Keratinocyte (primary cell): ENCODE measurements at places on chromosomes 2 and 18. TPM values are rescaled to one million over a fixed set of nuclear protein-coding genes. Genes with fewer than 3 reads are reported as not detected.
A peak's percentile ranks its signal among the peaks of the same experiment; 100 is the strongest.

SPEG gene
- 18.8 to 36.1 TPM (median 19.0 TPM) in 3 replicates for polyA plus RNA-seq

DNA sequence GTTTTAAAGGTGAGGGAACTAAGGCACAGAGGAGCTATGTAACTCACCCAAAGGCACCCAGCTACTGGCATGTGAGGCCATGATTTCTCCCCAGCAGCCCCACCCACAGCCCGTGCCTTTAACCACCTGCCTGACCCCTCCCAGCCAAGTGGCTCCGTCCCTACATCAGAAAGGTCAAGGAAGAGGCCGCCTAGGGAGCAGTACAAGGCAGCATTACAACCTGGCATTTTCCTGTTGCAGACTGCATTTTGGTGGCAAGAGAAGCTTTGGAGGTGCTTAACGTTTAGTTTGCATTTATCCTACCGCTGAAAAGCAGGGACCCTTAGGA, 17.5 kb downstream of the STEAP3 start:
- DNase-seq, result no peak

GRCh38 chr2:83640506-83640905, 818.6 kb downstream of the SUCLG1 start:
- DNase-seq, result no peak

- DNase-seq, result no peak
Observed at GRCh38 chr2:236857246-236857645, 228.4 kb upstream of the COPS8 start.

- no peak for DNase-seq
Observed at GRCh38 chr18:42958353-42958752, 157.1 kb downstream of the RIT2 start.

PROKR1 gene
- polyA plus RNA-seq, result 0.01 TPM in 1 of 3 replicates, not detected in the others

DNA sequence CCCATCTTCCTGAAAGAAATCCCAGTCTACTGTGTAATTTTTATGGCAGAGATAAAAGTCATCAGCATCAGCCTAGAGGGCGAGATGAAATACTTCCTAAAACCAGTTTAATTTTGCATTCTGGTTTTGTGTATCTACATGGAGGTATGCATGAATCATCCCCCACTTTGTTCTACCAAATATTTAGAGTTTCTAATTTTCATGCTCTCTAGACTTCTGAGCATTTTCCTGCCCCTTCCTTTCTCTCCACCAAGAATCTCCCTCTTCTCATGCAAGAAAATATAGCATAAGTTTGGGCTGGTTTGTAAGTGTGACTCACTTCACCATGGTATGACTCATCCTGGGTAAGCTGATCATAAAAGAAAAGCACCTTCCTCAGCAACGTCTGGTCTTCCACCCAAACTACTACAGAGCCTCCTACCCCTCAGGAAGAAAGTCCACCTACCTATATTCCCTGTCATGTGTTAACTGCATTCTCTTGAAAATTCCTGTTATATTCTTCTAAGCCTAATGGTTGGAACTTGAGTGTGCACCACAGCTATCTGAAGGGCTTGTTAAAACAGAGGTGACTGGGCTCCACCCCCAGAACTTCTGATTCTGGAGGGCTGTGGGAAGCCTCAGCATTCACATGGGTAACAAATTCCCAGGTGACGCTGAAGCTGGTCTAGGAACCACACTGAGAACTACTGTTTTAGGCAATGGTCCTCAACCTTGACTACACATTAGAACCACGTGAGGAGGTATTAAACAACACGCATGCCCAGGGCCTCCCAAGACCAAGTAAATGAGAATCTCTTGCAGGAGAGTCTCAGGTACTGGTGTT, 37.4 kb upstream of the RAPGEF4 start:
- DNase-seq, result peak; percentile 81

- no peak for DNase-seq
Observed at GRCh38 chr2:157336137-157337010, 10.8 kb upstream of the ERMN start.

GRCh38 chr2:200614249-200614648, 28.4 kb downstream of the AOX1 start:
- no peak for DNase-seq

KCNG2 gene
- polyA plus RNA-seq, result not detected in 3 replicates

ZAP70 gene
- polyA plus RNA-seq, result 0.95 to 7.3 TPM (median 1.6 TPM) in 3 replicates

DNA sequence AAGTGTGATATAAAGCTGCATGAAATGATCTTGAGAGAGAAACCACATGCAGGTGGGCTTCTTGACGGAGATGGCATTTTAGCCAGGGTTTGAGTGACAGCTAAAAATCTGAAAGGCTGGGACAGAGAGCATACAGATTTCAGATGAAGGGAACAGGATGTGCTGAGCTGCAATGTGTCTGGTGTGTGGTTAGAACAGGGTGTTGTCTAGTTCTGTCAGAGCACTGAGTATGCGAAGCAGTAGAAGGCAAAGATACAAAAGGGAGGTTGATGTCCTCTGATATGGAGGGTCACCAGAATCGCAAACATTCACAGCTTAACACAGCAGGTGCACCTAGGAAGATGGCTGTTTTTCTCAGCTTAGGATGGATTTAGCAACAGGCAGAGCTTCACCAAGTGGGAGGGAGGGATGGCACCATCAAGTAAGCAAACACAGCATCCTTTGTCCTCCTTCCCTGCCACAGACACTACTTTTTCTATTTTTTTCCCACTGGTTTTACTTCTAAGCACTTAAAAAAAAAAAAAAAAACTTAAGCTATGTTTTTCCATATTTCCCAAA, 182.5 kb downstream of the TMX3 start:
- DNase-seq, result no peak

DNA sequence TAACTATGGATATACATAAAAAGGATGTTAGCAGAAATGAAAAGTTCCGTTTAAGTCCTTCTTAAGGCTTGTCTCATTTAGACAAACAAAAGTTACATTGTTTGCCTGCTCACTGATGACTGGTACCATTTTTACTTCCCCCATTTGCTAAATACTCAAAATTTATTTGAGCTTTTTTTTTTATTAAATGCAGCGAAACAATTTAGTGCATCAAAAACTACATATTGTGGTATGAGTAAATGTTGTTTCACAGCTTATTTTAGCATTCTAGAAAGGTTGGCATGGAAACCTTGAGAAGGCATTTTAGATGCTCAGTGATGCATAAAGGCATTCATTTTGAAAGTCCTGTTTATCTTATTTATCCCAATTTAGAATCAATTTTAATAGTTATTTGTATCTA, 100.0 kb downstream of the MAP2 start:
- no peak for DNase-seq

DNA sequence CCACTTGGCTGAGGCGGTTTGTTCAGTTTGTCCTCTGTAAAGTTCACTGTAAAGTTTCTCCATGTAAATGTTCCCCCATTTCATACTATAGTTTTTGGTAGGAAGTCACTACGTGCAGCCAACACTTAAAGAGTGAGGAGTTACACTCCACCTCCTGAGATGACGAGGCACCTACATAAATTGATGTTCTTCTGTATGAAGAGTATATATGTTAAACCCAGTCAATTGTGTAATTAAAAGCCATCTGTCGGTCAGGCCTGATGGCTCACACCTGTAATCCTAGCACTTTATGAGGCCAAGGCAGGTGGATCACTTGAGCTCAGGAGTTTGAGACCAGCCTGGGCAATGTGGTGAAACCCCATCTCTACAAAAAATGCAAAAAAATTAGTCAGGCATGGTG, 7.6 kb downstream of the PIGN start:
- DNase-seq, result no peak

GRCh38 chr2:99711144-99711543, 221.3 kb upstream of the REV1 start:
- DNase-seq, result no peak

GRCh38 chr2:75564026-75564688, 3.4 kb upstream of the EVA1A start:
- no peak for DNase-seq

ZNF385B gene
- polyA plus RNA-seq, result 0.05 to 0.17 TPM (median 0.15 TPM) in 3 replicates

TMEM198 gene
- 0.81 to 1.5 TPM (median 0.82 TPM) in 3 replicates for polyA plus RNA-seq

- no peak for DNase-seq
Observed at GRCh38 chr2:182784777-182785176, 68.7 kb downstream of the DNAJC10 start.

DNA sequence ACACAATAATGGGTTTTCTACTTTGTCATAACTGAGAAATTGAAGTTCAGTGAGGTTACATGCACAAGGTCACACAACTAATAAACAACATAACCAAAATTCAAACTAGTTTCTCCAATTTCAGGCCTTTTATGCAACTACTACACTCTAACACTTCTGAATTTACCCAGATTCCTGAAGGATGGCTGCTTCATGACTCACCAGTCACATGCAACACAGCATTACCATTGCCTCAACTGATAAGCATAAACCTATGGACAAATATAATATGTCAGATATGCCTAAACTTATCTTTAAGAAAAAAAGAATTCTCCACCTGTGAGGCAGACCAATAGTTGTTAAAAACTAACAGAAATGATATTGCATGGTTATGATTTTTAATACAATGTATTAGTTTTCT, 586.5 kb upstream of the SLC8A1 start:
- no peak for DNase-seq

RTKN gene
- polyA plus RNA-seq, result 110 to 180 TPM (median 145 TPM) in 3 replicates

DNA sequence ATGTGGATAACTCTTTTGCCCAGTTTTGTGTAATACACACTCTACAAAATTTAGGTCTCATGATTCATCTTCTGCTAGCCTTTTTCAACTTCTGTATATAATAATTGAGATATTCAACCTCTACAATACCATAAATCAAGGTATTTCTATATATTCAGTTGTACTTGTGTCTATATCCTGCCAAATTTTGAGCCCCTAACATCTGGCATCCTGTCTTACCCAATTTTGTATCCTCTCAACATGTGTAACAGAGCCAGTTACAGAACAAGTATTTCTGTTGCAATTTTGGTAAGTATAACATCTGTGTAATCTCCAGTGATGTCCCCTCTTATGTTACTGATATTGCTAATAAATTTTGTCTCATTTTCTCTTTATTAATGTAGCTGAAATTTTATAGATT, 145.8 kb downstream of the TRIB2 start:
- DNase-seq, result no peak

CD8B2 gene
- not detected in 3 replicates for polyA plus RNA-seq

- DNase-seq, result no peak
Observed at GRCh38 chr18:49685231-49685942, 123.5 kb downstream of the LIPG start.

- DNase-seq, result no peak
Observed at GRCh38 chr2:102672107-102672776, 52.9 kb downstream of the SLC9A2 start.

RMDN2 gene
- 6.2 to 9.3 TPM (median 7.1 TPM) in 3 replicates for polyA plus RNA-seq

DNA sequence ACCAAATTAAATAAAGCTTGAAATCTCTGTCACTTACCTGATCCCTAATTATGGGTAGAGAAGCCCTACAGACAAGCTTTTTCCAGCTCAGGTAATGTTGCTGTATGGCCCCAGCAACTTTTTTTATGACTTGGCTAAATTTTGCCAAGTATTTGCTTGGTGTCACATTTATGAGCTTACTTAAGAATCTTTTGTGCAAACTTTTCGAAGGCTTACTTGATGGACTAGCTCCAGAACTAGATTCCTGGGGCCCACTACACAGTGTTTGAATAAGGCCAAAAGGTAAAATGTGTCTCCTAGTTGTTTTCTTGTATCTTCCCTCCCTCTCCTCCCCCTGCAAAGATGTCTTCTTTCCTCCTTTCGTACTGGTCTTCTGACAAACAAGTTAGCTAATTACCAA, 257.9 kb downstream of the OSR1 start:
- DNase-seq, result no peak

GRCh38 chr18:44681076-44681970, 635 bp downstream of the SETBP1 start:
- no peak for DNase-seq

DNA sequence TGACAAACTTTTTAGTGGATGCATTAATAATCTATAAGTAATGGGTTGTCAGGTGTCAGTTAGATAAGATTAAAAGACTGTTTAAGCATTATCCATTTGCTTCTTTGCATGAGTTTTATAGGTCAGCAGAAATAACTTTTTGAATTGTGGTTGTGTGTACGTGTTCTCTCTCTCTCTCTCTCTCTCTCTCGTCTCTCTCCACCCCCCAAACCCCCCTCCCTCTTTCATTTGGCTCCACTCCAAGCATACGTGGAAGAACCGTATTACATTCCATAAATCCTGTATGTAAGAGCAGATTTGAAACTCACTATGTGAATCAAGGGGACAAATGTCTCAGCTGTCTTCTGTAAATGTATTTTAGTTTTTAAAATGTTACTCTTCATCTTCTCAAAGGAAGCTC, 120.2 kb downstream of the MEIS1 start:
- DNase-seq, result no peak

AMER3 gene
- polyA plus RNA-seq, result not detected in 3 replicates

DNA sequence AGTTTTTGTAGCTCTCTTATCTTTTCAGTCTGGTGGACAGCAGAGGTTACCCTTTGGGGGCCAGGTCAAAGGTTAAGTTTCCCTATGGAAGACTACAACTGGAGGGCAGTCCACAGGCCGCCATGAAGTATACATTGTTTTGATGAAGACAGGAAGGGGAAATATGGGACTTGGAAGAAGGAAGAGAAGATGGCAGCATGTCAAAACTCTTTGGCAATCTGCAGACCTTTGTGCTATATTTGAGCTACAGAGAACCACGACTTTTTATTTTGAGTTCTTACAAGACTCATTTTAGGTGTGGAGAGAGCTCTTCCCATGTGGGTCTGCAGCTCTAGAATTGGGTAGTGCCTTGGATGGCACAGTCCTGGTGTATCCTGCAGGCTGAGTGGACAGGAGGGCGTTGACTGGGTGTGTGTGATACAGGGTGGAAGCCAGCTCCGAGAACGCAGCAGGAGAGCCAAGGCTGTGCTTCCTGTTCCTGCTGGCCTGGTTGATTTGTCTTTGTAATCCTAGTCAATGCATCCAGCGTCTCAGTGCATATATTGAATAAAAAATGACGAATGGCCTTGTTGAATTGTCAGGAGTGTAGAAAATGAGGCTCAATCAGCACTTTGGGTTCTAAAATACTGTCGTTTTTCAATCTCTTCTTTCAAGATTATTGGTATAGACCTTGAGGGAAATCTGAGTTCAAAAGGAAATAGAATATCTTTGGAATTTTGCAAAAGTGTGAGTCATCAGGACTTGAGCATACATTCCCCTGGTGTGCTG, 11.5 kb downstream of the ITGA6 start:
- DNase-seq, result no peak

TRABD2A gene
- polyA plus RNA-seq, result 0.44 to 0.86 TPM (median 0.54 TPM) in 3 replicates

DNA sequence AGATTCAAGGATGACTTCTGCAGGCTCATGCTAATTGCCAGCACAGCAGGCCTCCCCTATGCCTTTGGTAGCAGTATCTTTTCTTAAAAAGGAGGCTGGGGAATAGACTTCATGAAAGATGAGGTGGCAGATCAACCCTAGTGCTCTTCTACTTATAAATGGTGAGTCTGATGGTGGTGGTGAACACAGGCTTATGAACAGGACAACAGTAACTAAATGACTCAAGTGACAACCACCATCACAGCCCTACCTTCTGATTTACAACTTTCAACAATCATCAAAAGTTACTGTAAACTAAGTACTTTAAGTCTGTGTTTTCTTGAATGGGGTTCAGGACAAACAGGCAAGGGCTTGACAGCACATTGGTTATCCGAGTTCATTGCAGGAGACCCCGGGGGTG, 39.3 kb downstream of the PAIP2B start:
- DNase-seq, result no peak

LHCGR gene
- not detected in 3 replicates for polyA plus RNA-seq

DNA sequence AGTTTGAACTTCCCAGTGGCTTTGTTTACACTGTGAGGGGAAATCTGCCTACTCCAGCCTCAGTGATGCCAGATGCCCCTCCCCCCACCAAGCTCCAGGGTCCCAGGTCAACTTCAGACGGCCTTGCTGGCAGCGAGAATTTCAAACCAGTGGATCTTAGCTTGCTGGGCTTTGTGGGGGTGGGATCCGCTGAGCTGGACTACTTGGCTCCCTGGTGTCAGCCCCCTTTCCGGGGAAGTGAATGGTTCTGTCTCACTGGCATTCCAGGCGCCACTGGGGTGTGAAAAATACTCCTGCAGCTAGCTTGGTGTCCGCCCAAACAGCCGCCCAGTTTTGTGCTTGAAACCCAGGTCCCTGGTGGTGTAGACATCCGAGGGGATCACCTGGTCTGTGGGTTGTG, 70.0 kb upstream of the NEUROD1 start:
- DNase-seq, result no peak

ANKRD30BL gene
- polyA plus RNA-seq, result not detected in 3 replicates
